ENCODE measurements at places on chromosomes 3 and 15. TPM values are rescaled to one million over a fixed set of nuclear protein-coding genes. Genes with fewer than 3 reads are reported as not detected.

Gene SPG21
- total RNA-seq = 65.5 TPM

Gene ANKRD63
- total RNA-seq = not detected

Gene MB21D2
- total RNA-seq = 7.7 TPM

Gene GHSR
- not detected for total RNA-seq

Gene WDR73
- 22.1 TPM for total RNA-seq

Gene IL20RB
- total RNA-seq = 1.2 TPM

Gene KPNA1
- total RNA-seq = 48.8 TPM

Gene GNAT1
- not detected for total RNA-seq

Gene CD276
- total RNA-seq = 0.96 TPM

Gene SLC7A14
- not detected for total RNA-seq

Gene AZI2
- 53.5 TPM for total RNA-seq

Gene ARNT2
- not detected for total RNA-seq

Gene ITIH3
- not detected for total RNA-seq

Gene CADM2
- not detected for total RNA-seq

Gene C3orf85
- total RNA-seq = not detected

Gene SENP5
- 31.1 TPM for total RNA-seq

Gene SAXO2
- total RNA-seq = 13.9 TPM

Gene ARGFX
- not detected for total RNA-seq

Data from activated CD4-positive, alpha-beta T cell treated with anti-CD3 and anti-CD28 coated beads, Interleukin-2, amount 10 ng/mL, durations not matched to agents 7 days and 5 days (primary cell).